Gastroesophageal sphincter (tissue), 4 donors: ENCODE measurements at places on chromosomes 5 and 9.

- no peaks in the 10 kb centered on the region for H3K36me3 ChIP-seq
- H3K4me3 ChIP-seq, result no peak overlapping the region
- no peak overlapping the region for H3K27ac ChIP-seq
- H3K4me1 ChIP-seq, result no peaks in the 10 kb centered on the region
Observed at GRCh38 chr5:155929112-155929511, 397.9 kb upstream of the SGCD start.

GRCh38 chr5:11385901-11386293, 518.3 kb downstream of the CTNND2 start:
- no peak overlapping the region for H3K4me3 ChIP-seq
- no peaks in the 10 kb centered on the region for H3K4me1 ChIP-seq
- no peak overlapping the region for H3K27ac ChIP-seq
- no peak for ATAC-seq

DNA sequence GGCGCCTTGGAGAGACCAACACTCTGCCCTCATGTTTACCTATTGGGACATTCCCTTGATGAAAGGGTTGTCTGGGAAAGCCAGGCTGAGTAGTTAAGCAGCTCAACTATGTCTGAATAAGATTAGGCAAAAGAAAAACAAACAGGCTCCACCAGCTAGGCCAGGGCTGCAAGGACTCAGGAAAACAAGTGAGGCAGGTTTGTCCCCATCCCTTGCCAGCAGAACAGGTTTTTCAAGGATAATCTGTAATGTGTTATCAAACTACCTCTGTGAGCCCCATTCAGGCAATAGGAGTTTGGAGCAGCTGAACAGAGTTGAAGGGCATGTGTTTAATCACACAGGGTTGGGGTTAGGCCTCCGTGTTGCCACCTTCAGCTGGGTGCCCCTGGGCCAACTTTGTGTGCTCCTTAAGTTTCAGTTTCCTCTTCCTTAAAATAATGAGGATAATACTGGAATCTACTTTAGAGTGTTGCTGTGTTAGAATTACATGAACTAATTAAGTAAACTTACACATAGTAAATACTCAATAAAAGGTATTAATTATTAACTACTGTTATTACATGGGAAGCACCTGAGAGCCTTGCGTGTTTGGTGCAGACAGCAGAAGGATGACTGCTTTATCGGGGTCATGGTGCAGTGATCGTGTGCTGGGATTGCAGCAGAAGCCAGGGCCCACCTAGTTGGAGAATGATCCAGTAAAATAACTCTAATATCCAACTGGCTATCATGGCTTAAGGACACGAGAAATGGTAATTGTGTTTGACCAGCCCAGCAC, 72.1 kb upstream of the ATP10B start:
- no peak overlapping the region for H3K27ac ChIP-seq
- H3K36me3 ChIP-seq, result no peaks in the 10 kb centered on the region
- ATAC-seq, result no peak
- no peak overlapping the region for H3K4me3 ChIP-seq
- no peaks in the 10 kb centered on the region for H3K27me3 ChIP-seq
- no peaks in the 10 kb centered on the region for H3K4me1 ChIP-seq

GRCh38 chr5:144453753-144454152, 283.1 kb downstream of the KCTD16 start:
- no peak overlapping the region for H3K4me3 ChIP-seq
- H3K27ac ChIP-seq, result no peak overlapping the region
- ATAC-seq, result no peak
- no peaks in the 10 kb centered on the region for H3K36me3 ChIP-seq

DNA sequence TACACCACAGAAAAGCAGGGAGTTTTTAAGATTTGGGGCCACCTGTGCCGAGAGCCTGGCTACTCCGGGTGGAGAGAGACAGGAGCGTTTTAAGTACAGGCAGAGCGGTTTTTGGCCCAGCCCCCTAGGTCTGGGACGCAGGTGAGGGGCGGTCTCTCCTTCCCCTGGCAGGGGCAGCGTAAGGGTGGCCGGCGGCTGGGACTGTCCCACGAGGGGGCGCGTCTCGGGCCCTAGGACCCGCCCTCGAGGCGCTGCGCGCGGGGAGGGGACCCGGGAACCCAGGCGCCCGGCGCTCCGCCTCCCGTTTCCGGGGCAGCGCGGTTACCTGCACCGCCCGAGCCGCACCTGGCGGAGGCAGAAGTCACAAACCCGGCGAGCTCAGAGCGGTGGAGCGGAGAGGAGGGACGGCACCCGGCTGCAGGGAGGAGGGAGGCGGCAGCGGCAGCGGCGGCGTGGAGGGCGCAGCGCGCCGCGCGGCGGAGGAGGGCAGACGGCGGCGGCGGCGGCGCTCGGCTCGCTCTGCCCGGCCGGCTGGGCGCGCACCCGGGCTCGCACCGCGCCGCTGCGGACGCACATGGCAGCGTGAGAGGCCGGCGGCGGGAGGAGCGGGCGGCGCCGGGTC, at the start of gene WWC1:
TSS of gene WWC1 (plus strand) at position 304 of the 622 bp plus-strand sequence. CDS start 508 bp downstream, outside the sequence.
- no peak within 1 kb of the TSS for H3K27ac ChIP-seq
- peaks cover 51% of the 10 kb centered on the region for H3K27me3 ChIP-seq
- peak within 1 kb of the TSS; percentile 53 for H3K4me3 ChIP-seq
- peaks cover 7% of the 10 kb centered on the region for H3K4me1 ChIP-seq

DNA sequence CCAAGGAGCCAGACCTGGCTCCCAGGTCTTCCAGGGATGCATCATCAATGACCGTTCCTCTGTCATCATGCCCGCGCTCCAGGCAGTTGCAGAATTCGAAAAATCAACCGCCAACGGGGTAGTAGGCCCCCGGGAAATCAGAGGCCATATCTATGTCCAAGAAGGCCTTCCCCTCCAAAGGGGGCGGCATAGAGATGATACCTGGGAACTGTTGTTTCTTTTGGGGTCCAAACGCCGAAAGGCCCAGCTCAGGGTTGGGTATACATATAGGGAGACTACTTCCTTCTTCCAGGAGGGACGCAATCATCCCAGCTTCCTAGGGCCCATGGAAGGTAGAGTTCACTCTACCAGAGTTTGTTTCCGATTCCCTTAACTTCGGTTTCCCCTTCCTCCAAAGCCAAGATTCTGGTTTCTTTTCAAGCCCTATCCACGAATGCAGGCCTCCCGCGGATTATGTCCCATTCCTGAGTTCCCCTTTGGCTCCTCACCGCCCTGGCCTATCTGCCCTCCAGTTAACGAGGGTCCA, 754 bp downstream of the DCAF12 start:
- H3K27me3 ChIP-seq, result no peaks in the 10 kb centered on the region
- H3K4me3 ChIP-seq, result peak overlapping the region; percentile 64
- peak overlapping the region; percentile 94 for H3K27ac ChIP-seq
- no peak for ATAC-seq

DNA sequence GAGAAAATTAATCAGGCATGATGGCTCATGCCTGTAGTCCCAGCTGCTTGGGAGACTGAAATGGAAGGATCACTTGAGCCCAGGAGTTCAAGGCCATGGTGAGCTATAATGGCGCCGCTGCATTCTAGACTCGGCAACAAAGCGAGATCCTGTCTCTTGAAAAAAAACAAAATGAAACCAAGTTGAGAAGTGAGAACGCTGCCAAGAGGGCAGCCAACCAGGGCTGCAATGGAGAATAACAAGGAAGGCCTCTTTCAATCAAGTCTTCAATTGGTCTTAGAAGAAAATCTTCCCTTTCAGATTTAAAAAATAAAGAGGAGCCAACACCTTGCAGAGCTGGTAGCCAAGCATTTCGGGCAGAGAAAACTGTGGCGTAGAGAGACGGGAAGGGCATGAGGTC, 14.7 kb downstream of the KIAA1958 start:
- no peak overlapping the region for H3K4me3 ChIP-seq
- H3K4me1 ChIP-seq, result no peaks in the 10 kb centered on the region
- no peaks in the 10 kb centered on the region for H3K27me3 ChIP-seq
- H3K36me3 ChIP-seq, result no peaks in the 10 kb centered on the region
- no peak overlapping the region for H3K27ac ChIP-seq

GRCh38 chr9:70262366-70262765, 3.6 kb downstream of the SMC5 start:
- no peak for ATAC-seq
- peaks cover 11% of the 10 kb centered on the region for H3K4me1 ChIP-seq
- H3K27me3 ChIP-seq, result no peaks in the 10 kb centered on the region
- peak overlapping the region; percentile 74 for H3K27ac ChIP-seq
- H3K36me3 ChIP-seq, result peaks cover 27% of the 10 kb centered on the region
- no peak overlapping the region for H3K4me3 ChIP-seq

DNA sequence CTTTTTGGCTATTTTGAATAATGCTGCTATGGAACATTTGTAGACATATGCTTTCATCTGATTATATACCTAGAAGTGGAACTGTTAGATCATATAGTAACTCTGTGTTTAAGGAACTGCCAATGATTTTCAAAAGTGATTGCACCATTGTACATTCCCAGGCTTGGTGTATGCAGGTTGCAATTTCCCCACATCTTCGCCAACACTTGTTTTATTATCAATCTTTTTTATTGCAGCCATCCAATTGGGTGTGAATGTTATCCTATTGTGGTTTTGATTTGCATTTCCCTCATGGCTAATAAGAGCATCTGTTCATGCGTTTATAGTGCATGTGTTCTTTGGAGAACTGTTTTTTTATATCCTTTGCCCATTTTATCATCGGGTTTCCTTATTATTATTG, 81.3 kb downstream of the PLAC8L1 start:
- ATAC-seq, result no peak
- H3K27ac ChIP-seq, result no peak overlapping the region
- H3K27me3 ChIP-seq, result no peaks in the 10 kb centered on the region
- no peak overlapping the region for H3K4me3 ChIP-seq

GRCh38 chr9:133533857-133534256, 647 bp upstream of the ADAMTSL2 start:
- H3K4me1 ChIP-seq, result no peaks in the 10 kb centered on the region
- peak overlapping the region; percentile 52 for H3K27ac ChIP-seq
- peaks cover 10% of the 10 kb centered on the region for H3K27me3 ChIP-seq
- no peaks in the 10 kb centered on the region for H3K36me3 ChIP-seq
- no peak overlapping the region for H3K4me3 ChIP-seq

DNA sequence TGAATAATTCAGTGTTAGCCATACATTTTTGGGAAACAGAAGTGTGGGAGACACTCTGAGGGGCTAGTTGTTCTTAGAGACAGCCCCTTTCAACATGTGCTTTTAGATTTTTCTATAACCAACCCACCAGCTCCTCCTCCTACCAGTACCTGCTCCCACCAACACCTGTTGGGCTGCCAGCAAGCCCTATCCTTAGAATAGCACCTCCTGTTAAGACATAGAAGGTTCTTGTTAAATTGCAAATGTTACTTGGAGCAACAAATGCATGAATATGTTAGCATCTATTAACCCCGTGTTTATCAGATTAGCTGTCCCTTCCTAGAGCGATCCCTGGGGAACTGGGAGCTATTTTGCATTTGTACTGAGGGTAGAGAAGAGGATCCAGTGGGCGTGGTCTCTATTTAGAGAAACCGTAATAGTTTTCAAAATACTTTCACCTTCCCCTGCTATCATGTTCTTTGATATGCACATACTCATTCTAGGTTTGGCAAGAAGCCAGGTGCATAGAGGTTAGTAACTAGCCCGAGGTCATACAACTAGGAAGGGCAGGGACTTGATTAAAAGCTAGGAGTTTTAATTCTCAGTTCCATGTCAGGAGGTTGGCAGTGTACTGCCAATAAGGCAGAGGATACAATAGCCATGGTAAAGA, 334.4 kb downstream of the KCTD16 start:
- no peak for ATAC-seq
- H3K27ac ChIP-seq, result no peak overlapping the region
- H3K27me3 ChIP-seq, result no peaks in the 10 kb centered on the region
- no peaks in the 10 kb centered on the region for H3K36me3 ChIP-seq

DNA sequence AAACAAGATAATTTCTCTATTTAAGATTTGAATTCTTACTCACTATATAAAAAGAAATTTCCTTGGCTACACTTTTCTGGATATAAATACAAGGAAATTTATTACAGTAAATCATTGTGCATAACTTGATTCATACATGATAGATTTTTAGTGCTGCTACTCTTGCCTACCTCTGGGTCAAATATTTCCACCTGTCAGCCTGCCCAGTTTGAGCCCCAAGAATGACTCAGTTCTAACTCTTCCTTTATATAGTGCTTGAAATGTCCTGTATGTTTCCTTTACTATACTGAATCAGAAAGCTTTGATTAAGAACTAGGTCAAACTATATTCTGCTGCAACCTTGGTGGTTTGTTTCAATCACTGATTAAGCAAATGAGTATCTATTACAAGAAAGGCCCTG, 147.4 kb upstream of the FTMT start:
- no peak overlapping the region for H3K27ac ChIP-seq
- H3K4me3 ChIP-seq, result no peak overlapping the region
- H3K4me1 ChIP-seq, result no peaks in the 10 kb centered on the region
- no peak for ATAC-seq

- H3K36me3 ChIP-seq, result no peaks in the 10 kb centered on the region
- H3K4me1 ChIP-seq, result peaks cover 27% of the 10 kb centered on the region
- H3K27me3 ChIP-seq, result no peaks in the 10 kb centered on the region
- H3K4me3 ChIP-seq, result no peak overlapping the region
- ATAC-seq, result no peak
Observed at GRCh38 chr9:132873403-132873802, 4.7 kb downstream of the AK8 start.
